ENCODE measurements at places on chromosomes 11 and 22.

GRCh38 chr11:20156876-20157613 lies 3.2 kb downstream of the DBX1 start:
- DNase-seq, result no peak

DNA sequence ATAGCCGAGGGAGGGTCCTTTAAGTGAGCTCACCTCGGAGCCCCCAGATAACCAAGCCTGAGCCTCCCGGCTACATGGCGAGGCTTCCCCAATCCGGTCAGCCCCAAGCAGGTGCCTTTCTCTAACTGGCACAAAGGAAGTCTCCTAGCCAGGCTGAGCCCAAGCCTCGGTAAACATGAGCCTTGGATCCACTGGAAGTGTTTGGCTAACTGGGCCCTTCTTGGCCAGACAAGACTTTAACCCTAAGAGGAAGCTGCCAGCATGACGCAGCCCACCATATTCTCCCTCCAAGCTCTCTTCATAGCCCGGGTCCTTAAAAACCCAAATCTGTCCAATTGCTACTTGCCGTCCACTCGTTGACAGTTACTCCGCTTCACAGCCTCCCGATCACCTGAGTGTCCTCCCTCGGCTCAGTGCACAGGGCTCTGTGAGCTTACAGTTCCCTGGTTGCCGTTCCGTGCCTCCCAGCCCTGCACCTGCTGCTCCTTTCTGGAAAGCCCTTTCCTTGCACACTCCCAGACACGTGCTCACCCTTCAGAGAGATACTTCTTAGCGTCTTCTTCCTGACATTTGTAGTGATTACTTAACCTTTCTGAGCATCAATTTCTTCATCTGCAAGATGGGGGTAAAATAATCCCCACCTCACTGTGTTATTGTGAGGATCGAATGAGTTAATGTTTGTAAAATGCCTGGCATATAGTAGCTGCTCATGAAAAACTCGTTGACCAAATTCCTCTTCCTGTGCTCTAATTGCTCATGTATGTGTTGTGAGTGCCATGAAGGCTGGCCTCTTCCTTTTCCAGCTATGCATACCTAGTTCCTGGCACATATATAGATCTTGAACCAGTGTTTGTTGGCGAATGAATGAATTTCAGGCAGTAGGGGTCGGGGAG lies 25.6 kb downstream of the TXN2 start:
- no peak for DNase-seq

DNA sequence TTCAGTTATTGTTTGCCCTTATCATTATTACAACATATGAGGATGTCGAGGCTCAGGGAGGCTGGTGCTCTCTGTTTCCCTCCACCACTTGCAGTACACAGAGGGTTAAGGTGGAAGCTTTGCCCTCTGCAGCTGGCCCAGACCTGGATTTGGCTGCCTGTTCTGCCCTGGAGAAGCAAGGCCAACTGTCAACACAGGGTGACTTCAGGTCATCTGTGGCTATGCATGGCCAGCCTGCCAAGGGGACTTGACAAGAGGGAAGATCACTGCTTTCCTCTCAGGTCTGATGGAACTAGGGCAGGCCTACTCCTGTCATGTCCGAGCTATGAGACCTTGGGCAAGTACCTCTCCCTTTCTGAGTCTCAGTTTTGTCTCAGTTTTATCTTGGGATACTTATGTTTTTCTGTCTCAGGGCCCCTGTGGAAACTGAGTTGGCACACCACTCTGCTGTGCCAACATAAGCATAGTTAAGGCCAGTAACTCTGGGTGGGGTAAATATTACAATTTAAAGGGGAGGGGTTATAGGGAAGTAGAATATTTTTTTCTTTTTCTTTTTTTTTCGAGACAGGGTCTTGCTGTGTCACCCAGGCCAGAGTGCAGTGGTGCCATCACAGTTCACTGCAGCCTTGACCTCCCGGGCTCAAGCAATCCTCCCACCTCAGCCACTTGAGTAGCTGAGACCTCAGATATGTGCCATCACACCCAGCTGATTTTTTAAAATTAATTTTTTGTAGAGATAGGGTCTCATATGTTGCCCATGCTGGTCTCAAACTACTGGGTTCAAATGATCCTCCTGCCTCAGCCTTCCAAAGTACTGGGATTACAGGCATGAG lies 2.4 kb upstream of the THRSP start:
- no peak for DNase-seq

- no peak for DNase-seq
Measured at GRCh38 chr11:102783720-102784119, 3.3 kb upstream of the MMP10 start.

DNA sequence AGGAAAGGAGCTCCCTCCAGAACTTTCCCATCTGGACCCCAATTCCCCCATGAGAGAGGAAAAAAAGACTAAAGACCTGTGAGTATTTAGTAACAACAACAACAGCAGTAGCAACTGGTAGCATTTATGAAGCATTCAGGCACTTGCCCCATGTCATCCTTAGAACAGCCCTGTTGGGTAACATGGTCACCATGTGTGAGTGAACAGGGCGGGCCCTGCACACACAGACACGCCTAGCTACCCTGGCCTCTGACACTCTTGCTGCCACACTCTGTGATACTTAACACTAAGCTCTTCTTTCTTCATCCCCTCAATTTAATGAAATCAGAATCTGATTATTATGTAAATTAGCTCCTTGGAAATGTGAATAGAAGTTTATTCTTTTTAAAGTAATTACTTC lies 26.1 kb upstream of the SLC25A18 start:
- DNase-seq, result no peak

- no peak for DNase-seq
Measured at GRCh38 chr11:69889400-69890318, 70.4 kb upstream of the FGF3 start.

GRCh38 chr11:134685793-134686380 lies 273.8 kb upstream of the B3GAT1 start:
- no peak for DNase-seq

DNA sequence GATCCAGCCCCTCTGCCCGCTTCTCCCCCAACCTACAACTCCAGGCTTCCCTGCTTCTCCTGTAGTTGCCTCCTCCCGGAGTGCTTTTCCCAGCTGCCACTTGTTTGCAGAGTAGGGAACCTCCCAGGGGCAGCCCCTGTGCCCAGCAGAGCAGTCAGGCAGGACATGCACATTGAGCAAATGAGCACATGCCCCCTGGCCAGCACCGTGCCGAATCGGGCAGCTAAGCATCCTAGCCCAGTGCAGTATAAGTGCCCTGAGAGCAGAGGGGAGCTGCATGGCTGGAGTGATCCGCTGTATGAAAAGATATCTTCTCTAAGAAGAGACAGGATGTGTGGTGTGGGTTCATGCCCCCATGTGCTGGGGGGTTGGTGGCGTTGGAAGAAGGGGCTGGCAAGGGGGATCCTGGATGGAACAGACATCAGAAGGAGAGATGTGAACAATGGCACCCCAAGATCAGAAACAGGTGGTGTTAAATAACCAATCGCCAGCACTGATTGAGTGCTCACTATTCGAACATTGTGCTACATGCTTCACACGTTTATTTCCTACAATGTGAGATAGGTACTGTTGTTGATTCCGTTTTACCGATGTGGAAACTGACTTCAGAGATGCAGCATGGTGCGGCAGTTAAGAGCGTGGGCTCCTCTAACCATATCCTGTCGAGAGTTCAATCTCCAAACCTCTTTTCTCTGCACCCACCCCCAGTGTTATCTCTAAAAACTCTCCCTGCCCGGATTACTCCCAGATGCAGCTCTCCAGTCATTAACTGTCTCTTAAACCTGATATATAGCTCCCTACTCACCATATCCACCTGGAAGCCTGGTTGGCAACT lies 1.2 kb downstream of the AIP start:
- no peak for DNase-seq

- DNase-seq, result no peak
Measured at GRCh38 chr11:6415797-6416196, 3.1 kb downstream of the APBB1 start.

DNA sequence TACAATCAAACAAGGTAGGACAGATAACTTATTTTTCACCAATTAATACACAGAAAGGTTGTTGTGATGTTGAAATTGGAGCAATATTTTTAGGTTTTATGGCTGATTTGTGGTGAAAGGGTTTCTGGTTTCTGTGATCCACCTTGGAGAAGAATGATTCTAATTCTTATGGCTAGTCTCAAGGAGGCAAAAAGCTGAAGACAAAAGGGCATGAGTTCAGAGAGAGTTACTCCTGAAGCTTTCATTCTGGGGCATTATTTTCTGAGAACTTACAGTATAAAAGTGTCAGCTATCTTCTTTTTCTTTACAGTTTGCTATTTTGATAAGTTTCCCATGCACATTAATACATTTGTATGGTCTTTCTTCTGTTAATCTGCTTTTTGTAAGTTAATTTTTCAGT lies 372.4 kb upstream of the CCDC179 start:
- DNase-seq, result no peak

- no peak for DNase-seq
Measured at GRCh38 chr22:47797342-47797945, 1035.0 kb downstream of the TBC1D22A start.

DNA sequence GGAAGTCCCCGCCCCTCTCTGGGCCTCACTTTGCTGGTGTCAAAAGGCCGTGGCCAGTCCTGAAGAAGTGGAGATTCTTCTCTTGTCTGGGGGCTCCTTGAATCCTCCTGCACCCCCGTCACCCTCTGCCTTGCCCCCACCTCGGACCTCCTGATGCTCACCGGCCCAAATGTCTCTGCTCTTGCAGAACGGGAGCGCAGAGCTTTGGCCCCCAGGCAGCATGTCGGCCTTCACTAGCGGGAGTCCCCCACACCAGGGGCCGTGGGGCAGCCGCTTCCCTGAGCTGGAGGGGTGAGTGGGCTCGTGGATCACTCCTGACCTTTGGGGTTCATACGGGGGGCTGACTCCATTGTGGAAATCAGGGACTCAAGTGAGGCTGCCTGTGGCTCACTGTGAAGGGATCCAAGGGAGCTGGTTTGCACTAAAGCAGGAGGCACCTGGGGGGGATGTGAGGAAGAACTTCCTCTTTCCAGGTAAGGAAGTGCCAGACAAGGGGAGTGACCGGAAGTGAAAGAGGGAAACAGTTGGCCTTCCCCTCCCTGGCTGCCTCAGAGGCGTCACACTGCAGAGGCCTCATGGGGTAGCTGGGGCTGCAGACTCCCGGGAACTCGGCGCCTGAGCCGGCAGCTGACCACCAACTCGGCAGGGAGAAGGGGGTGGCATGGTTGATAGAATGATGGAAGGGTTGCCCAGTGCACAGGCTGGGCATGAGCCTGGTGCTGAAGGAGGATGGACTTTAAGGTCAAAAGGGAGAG lies 23.1 kb downstream of the CSF2RB start:
- DNase-seq, result no peak

GRCh38 chr22:27217154-27217553 lies 559.8 kb downstream of the MIAT start:
- DNase-seq, result no peak

GRCh38 chr11:32030875-32031503 lies 59.9 kb upstream of the RCN1 start:
- no peak for DNase-seq

DNA sequence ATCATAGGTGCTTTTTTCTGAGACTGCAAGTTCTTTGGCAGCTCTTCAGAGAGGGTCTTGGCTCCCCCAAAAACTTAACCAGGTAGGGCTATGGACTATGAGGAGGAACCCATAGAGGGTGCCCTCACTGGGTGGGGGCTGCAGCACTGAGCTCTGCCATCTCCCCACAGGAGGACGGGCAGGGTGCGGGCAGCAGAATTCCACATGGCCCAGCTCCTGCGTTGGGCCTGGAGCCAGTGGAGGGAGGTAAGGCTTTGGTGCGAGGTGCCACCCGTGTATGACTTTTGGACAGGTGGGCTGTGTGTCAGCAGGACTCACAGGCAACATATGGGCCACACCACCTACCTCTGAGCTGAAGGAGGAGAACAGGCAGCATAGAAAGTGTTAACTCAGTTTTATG lies 58.4 kb downstream of the PISD start:
- DNase-seq, result no peak

DNA sequence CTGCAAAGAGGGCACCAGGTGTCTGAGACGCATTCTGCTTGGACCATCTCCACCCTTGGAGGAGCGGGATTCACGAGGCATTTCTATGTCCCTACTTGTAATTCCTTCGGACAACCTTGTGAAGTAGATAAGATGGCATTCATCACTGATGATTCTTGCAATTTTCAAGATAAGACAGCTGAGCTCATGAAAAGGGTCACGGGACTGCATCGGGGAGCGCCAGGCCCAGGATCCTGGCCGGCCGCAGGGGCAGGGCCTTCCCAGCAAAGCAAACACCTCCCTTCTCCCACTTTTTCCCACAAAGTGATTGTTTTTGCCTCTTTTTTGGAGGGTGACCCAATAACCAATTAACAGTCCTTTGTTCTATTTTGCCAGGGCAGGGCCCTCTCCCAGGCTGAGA lies 8.4 kb downstream of the LIF start:
- DNase-seq, result no peak

GRCh38 chr11:16610738-16611388 lies 127.6 kb upstream of the C11orf58 start:
- DNase-seq, result no peak

- no peak for DNase-seq
Measured at GRCh38 chr11:34439610-34440198, 970 bp downstream of the CAT start.

DNA sequence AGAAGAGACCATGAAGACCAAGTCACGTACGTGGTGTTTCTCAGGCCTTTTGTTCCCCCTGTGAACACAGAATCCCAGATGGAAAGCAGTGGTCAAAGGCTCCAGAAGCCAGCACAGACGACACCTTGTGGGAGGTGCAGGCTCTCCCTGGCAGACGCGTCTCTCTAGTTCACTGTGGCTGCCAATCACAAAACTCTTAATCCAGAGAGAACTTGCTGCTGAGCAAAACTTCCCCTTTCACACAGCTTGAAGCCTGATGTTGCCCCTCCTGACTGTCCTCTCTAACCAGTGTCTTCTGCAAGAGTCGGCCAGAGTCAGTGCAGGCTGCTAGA lies 67.1 kb downstream of the PIWIL3 start:
- no peak for DNase-seq

DNA sequence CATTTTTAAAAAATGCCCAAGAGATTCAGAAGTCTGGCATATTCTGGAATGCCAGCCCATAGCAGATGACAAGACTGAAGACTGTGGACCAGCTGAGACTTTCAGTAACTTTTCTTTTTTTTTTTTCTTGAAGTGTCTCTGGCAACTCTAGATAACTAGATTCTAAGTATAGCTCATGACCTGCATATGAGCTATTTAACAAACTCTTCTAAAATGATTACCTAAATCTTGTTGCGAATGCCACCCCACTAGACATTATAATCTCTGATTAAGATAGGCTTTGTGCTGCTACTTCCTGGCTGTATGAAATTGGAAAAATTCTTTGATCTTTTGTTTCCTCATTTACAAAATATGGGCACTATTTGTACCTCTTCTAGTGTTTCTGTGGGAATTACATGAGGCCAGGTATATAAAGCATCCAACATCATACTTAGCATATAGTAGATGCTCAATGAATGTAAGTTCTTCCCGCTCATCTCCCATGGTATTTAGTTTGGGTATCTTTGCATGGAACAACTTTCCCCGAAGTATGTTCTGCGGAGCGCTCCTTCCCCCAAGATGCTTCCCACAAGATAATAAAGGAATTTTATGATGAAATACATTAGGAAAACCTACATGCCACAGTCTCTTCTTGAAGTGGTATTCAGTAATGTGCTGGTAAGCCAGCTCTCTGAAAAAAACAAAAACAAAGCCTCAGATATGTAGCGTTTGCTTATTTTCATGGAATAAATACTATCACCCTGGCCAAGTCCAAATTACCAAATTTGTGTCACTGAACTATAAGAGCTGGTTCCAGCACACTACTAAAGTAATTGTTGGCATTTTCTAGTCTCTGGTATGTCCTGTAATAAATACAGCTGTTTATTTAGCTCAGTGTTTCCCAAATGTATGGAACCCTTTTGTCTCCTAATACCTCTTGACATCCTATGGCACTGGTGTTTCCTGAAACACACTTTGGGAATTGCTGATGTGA lies 86.8 kb upstream of the TIMP3 start:
- no peak for DNase-seq

Data from anterior cingulate cortex (tissue), 58 donors.